Mucosa of descending colon (tissue), 3 donors: ENCODE measurements at places on chromosomes 1 and 21. TPM values are rescaled to one million over a fixed set of nuclear protein-coding genes. Genes with fewer than 3 reads are reported as not detected.

DNA sequence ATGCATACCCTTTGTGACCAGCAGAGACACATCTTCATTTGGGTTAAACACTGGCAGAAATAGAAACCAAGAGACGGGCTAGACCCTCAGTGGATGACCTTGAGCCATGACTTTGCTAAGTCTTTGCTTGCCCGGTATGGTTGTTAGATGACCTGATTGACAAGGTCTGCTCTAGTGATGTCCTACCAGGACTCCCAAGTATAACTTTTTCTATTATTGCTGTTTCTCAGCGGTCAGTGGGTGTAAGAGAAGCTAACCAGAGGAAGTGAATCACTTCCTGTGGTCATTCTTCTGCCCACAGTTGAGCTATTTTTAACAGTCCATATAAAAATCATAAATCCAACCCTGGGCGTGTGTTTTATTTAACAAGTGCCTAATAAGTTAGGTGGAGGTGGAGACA, 126.2 kb upstream of the ETS2 start:
- DNase-seq = no peak

DNA sequence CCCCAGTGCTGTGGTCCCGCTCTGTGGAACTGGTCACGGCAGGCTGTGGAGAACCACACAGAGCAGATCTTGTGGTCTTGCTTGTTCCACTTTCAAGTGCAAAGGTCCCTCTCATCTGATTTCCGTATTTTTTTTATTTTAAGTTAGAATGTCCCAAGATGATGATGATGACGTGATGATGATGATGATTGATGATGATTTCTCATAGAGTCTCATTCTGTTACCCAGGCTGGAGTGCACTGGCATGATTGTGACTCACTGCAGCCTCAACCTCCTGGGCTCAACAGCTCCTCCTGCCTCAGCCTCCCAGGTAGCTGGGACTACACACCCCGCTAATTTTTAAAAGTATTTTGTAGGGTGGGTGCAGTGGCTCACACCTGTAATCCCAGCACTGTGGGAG, 12.2 kb downstream of the EVA1C start:
- DNase-seq = no peak

GRCh38 chr1:54547601-54548388, at the start of gene ACOT11:
Gene ACOT11, plus strand, starts transcription at chr1:54548228. Its CDS starts 82 bp downstream, at chr1:54548310.
- peak; percentile 67 for DNase-seq

- no peak for DNase-seq
These were observed 143.1 kb downstream of the S1PR1 start for GRCh38 chr1:101379950-101380349.

Gene GDAP2
- 27.4 TPM for total RNA-seq

Gene LRRC71
- not detected for total RNA-seq

DNA sequence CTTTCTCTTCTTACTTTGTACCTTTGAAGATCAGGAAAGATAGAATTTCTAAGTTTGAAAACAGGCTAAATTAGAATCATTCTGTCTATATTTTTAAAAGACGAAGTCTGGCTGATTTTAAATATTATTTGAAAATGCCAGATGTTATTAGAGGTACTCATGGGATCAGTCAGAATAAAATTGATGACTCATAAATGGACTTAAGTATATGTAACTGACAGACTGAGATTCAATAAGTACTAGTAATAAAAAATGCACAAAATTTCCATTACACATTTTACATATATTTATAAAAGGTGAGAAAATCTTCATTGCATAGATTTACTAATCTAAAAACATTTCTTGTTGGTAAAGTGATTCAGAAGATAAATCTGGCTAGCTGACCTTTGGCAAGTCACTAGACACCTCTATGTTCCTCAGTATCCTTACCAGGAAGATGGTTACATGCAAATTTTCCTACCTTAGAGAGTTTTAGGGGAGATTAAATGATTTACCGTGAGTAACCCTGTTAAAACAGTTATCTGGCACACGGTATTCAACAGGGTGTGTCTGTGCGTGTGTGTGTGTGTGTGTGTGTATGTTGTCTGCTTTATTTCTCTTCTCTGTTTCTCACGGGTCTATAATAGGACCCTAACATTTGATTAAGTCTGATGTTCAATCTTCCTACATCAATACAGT, 189.0 kb downstream of the RUNX1 start:
- no peak for DNase-seq

DNA sequence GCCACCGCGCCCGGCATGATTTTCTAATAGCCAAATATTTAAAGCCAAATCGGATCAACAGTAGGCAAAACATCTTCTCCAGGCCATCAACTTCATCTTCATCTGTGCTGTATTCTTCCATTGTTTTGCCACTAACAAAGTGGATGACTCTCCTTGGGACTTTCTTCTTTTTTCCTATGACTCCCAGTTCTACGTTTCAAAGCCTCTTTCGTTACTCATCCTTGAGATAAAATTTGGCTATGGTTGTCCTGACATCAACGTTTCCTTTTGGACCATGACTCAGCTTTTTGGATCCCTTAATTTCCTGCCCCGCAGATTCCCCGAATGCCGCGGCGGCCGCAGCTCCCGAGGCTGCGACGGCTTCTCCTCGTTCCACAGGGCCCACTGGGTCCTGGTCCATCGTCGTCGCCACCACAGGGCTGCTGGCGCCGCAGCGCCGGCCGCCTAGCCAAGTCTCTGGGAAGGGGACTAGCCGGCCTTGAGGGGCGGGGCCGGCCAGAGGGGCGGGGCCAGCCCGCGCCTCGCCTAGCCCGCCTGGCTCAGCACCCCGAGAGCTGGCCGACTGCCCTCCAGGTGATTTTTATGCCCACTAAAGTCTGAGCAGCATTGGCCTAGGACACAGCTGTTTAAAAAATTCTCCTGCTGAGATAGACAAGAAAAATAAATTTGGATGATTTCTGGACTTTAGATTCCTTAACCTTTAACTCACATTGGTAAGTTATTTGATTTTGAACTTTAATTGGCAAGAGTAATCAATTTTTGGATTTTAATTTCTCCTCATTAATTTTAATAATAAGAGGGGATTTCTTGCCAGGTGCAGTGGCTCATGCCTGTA, 93.9 kb downstream of the ADCY10 start:
- peak; percentile 83 for DNase-seq

Gene LRP8
- 1.4 TPM for total RNA-seq

Gene HCRTR1
- not detected for total RNA-seq

DNA sequence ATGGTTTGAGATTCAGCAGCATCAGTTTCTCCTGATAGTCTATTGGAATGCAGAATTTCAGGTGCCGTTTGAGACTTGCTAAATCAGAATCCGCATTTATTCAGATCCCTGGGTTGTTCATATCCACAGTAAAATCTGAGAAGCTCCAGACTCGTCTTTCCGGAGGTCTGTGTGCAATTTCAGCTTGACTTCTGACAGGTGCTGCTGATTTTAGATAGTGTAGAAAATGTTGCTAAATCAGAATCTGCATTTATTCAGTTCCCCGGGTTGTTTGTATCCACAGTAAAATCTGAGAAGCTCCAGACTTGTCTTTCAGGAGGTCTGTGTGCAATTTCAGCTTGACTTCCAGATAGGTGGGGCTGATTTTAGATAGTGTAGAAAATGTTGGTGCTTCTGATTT, 113.7 kb downstream of the PAPPA2 start:
- DNase-seq = no peak

Gene COL9A2
- 4.8 TPM for total RNA-seq

Gene NEGR1
- 47.9 TPM for total RNA-seq

DNA sequence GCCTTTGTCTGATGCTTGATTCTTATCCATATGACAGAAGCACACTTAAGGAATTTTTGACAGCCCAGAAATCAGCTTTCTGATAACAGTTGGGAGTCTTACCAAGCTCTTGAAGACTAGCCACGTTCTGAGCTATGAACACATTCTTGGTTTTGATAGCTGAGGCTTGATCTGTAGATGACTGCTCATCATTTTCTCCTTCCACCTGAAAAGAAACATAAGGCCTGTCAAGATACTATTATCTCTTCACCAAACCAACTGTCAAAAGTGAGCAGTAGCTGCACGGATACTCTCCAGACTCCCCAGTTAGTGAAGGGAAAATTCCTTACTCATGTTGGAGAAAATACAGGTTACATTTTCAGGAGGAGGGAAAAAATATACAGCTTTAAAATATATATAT, 12.2 kb downstream of the UBR4 start:
- no peak for DNase-seq

DNA sequence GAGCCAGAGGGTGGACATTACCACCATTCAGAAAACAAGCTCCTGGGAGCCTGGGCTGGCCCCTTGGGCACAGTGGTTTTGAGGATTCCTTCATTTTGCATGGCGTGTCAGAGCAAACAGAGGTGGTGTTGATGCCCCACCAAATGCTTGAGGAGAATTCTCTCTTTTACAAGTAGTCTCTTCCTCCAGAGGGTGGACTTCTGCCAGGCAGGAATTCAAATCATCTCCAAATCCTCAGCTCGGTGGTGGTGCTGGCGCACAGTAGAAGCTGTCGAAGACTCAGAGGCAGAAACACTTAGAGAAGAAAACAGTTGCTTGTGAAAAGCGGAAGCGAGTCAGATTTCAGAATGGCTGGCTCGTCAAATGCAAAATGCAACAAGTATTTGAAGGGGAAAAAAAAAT, 3.4 kb upstream of the CHI3L1 start:
- DNase-seq = no peak

Gene MYOC
- total RNA-seq = 0.75 TPM

- DNase-seq = no peak
These were observed 67.6 kb downstream of the PLPP3 start for GRCh38 chr1:56511766-56512165.

DNA sequence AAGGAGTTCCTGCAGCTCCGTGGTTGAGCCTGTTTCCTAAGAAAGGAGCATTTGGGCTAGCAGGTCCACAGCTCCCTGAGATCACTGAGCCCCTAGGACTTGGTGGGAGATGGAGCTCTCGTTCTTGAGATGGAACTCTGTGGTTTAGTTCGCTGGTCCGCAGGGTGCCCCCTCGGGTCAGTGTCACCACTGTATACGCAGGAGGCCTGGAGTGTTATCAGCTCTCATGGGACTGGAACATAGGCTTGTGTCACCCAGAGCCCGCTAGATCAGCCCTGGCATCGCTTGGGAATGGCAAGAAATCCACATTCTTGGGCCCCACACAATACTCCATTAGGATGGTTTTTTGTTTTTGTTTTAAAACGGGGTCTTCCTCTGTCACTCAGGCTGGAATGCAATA, 3.6 kb downstream of the SNAP47 start:
- no peak for DNase-seq

- DNase-seq = no peak
These were observed 28.9 kb downstream of the H3-3A start for GRCh38 chr1:226091461-226091860.

Gene WLS
- total RNA-seq = 182 TPM

GRCh38 chr1:162627662-162628296, 4.5 kb upstream of the DDR2 start:
- DNase-seq = no peak

GRCh38 chr1:19466112-19466561, 19.2 kb downstream of the CAPZB start:
- peak; percentile 24 for DNase-seq

Gene HCN3
- total RNA-seq = 10.8 TPM

GRCh38 chr21:39400173-39400572, 45.4 kb downstream of the LCA5L start:
- DNase-seq = no peak

DNA sequence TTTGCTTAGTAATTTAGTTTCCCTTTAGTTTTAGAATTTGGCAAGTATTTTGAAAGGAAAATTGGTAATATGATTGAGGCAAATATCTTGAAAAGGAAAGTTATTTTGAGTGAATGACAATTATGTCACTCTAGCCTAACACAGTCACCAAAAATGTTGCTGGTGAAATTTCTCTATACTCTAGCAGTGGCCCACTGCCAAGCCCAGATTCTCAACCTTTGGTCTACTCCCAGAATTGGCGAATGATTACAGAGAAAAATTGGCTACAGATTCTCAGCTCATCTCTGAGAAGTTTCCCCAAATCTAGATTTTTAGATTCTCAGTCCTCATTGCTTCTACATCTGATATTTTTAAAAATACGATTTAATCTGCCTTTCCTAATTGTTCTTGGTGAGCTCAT, 84.9 kb downstream of the PIGK start:
- no peak for DNase-seq

DNA sequence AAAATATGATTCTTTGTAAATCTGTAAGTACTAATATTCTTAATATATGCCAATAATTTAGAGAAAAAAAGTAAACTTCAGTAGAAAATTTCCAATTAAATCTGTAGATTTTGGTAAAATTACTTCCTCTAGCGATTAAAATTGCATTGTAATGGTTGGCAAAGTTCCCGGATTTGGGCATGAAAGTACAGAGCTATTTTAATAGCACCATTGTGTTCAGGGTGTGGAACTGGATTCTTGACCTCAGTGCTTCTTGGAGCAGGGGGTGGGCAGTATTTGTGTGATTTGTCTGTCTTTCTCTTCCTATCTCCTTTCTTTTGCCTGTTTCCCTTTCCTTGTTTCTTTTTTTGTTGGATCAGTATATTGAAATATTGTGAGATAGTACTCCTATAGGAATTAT, 72.1 kb downstream of the DNM3 start:
- DNase-seq = peak; percentile 81

Gene TBCE
- total RNA-seq = 25.5 TPM

- DNase-seq = no peak
These were observed 6.1 kb upstream of the TINAGL1 start for GRCh38 chr1:31570228-31570627.
